Coronary artery (tissue), 2 donors: ENCODE measurements at places on chromosomes 3 and 15.

GRCh38 chr3:186060222-186060621 is 48.7 kb downstream of the ETV5 start:
- DNase-seq, result no peak

- no peak for DNase-seq
Observed at GRCh38 chr15:81107889-81108288, 26.2 kb upstream of the CFAP161 start.

GRCh38 chr15:98025237-98025636 is 64.7 kb downstream of the ARRDC4 start:
- no peak for DNase-seq

DNA sequence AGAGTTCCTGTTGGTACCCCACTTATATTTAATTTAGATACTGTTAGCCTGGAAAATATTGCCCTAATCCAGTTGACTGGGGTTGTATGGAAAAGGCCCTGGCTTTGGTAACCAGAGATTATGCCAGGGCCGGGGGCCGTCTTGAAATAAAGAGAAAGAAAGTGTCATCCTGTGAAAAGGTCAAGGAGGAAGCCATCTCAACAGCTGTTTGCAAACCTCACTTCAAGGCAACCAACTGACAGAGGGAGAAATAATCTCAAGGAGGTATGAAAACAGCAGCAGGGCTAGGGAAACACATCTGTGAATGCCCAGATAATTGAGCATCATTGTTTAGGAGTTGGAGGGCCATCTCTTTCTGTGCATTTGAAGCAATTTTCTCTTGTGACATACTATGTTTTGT is 190.8 kb downstream of the SUCLG2 start:
- no peak for DNase-seq

DNA sequence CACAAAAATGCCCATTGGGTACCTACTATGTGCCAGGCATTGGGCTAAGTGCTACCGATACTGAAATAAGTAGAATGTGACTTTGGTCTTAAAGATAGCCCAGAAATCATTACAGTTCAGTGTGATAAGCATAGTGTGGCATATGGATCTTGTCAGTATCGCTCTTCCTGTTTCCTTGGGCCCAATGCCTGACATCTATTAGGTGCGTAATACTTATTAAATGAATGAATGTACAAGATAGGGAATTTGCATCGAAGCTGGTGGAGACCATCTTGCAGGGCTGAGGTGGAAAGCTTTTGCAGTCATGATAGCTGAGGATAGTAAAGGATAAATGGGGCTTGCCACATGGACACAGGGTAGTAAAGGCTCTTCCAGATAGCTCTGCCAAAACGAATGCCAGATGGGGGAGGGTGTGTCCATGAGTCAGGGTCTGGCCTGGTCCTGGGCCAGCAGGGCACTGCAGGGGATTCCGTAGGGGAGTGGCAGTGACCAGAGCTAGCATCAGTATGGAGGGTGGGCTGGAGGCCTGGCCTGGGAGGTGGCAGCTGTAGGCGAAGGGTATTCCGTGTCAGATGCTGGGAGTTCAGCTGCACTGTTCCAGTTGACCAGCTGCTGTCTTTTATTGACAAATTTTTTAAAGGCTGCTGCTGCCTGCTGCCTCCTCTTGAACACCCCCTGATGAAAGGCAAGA is 23.5 kb downstream of the TSEN2 start:
- peak; percentile 75 for DNase-seq

DNA sequence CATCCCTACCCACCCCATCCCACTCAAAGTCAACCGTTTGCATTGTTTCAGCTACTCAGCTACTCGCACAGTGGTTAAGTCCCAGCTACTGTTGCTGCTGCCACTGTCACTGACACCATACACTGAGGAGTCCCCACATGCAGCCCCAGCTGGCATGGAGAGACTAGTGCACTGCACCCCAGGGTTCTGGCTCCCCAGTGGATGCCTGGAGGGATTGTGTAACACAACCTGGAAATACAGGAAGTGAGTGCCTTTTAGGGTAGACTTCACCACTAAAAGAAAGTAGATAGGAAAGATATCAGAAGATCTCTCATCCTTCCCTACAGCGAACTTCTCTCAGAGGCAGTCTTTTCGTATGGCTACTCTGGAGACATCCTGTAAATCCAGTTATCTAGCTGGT is 169.2 kb upstream of the STRIT1 start:
- DNase-seq, result no peak

DNA sequence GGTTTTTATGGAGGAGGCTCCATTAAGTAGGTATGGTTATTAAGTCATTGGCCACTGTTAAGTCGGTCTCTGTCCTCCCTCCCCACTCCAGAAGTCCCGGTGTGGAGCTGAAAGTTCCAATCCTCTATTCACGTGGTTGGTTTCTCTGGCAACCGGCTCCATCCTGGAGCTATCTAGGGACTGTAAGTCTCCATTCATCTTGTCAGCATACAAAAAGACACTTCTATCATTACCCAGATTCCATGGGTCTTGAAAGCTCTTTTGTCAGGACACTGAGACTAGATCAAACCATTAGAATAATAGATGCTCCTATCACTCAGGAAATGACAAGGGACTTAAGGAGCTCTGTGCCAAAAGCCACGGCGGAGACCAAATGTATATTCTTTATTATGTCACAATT is 110.3 kb downstream of the PIK3CB start:
- DNase-seq, result no peak

GRCh38 chr3:42368861-42369260 is 41.5 kb downstream of the LYZL4 start:
- no peak for DNase-seq

DNA sequence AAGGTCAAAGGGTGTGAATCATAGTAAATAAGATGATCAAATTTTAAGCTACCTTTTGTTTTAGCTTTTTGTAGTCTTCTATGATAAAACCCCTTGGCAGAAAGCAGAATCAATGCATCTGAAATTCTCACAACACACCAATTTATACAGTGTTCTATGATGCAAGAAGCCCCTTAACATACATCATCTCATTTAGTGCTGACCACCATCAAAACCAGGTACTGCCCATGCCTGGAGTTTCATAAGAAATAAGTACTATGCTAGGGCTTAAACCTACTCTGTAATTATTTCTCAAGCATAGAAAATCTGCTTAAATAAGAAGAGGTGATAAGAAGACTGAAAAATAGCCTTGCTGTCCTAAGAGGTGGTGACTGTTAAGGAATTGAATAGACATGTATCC is 67.6 kb downstream of the NBEAL2 start:
- no peak for DNase-seq

GRCh38 chr15:67380921-67381320 is 126.3 kb downstream of the IQCH start:
- no peak for DNase-seq

DNA sequence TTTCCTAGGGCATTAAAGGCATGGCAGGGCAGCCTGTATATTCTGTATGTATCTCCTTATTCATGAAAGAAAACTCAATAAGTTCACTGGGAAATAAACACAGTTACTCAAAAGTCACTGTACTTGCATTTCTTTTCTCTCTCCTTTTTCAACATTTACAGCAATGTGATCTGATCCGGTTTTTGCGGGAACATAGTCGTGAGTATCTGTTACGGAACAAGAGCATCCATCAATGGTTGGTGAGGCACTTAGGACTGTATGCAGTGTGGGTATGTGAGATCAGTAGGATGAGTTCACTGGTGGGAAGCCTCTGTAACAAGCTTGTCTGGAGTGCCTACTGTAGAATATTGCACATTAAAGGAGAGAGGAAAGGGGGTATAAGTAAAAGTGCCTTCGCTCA is 80.7 kb downstream of the COL6A5 start:
- no peak for DNase-seq

DNA sequence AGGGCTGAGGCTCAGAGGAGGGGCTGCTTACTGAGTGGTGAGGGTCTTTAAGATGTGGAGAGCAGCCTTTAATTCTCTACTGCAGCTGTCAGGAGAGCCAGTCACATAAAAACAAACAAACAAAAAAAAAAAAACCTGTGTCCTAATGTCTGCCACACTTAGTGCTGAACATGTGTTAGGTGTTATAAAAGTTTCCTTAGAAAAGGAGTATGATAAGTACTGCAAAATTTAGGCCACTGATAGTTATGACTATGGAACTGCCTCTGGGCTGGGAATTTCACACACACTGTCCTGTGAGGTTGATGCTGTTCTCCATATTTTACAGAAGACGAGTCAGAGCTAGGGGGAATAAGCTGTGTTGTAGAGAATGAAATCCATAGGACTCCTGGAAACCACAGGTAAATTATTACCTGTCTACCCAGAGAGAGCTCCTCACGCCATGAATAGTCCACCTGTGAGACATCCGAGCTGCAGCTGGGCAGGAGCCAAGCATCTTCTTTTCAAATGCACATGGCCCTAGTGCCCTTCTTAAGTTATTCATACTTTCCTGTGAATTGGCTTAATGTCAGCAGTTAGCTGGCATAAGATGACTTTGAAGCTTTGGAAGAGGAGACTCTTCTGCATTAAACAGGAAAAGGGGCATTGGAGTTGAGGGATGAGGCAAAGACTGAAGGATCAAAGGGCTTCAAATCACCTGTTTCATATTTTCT is 34.5 kb upstream of the SKOR1 start:
- no peak for DNase-seq

- no peak for DNase-seq
Observed at GRCh38 chr3:13290941-13291340, 129.2 kb downstream of the NUP210 start.
